Fibroblast of lung (primary cell): ENCODE measurements at places on chromosomes 7 and 10. TPM values are rescaled to one million over a fixed set of nuclear protein-coding genes. Genes with fewer than 3 reads are reported as not detected.

Gene MKI67
- 0.26 and 4.3 TPM in 2 replicates for total RNA-seq

Gene MEIG1
- 0.26 and 0.33 TPM in 2 replicates for total RNA-seq

Gene FGL2
- total RNA-seq, result 6.2 and 97.6 TPM in 2 replicates

Gene SSC4D
- 0.33 and 0.51 TPM in 2 replicates for total RNA-seq

Gene STEAP2
- total RNA-seq, result 26.3 and 29.8 TPM in 2 replicates

Gene LRRC18
- under 0.01 and 0.66 TPM in 2 replicates for total RNA-seq

Gene CRPPA
- total RNA-seq, result 1.0 and 1.5 TPM in 2 replicates

Gene C10orf120
- total RNA-seq, result not detected in 2 replicates

Gene ELFN1
- 0.33 and 0.51 TPM in 2 replicates for total RNA-seq

Gene IFIT1B
- total RNA-seq, result under 0.01 TPM in 1 of 2 replicates, not detected in the other

Gene MPP7
- 0.51 and 0.99 TPM in 2 replicates for total RNA-seq

Gene PHYHIPL
- total RNA-seq, result not detected in 2 replicates

Gene OR2A25
- total RNA-seq, result not detected in 2 replicates

Gene DDC
- not detected in 2 replicates for total RNA-seq

Gene LEP
- total RNA-seq, result 0.26 and 2.8 TPM in 2 replicates

Gene TRIM74
- not detected in 2 replicates for total RNA-seq

Gene ITGA8
- total RNA-seq, result 0.99 and 1.3 TPM in 2 replicates

Gene IRF5
- total RNA-seq, result 0.33 TPM in 1 of 2 replicates, not detected in the other

Gene TLL2
- 0.17 and 0.26 TPM in 2 replicates for total RNA-seq

Gene ZSCAN21
- 11.1 and 12.1 TPM in 2 replicates for total RNA-seq

Gene DOCK1
- total RNA-seq, result 74.7 and 91.0 TPM in 2 replicates

Gene VENTX
- not detected in 2 replicates for total RNA-seq

Gene MYO1G
- under 0.01 TPM in 2 replicates for total RNA-seq

Gene DDX21
- 52.4 and 54.2 TPM in 2 replicates for total RNA-seq

Gene ATP6V0A4
- not detected in 2 replicates for total RNA-seq

Gene FEZF1
- total RNA-seq, result not detected in 2 replicates

Gene GPR85
- total RNA-seq, result 2.1 and 9.2 TPM in 2 replicates

Gene TPST1
- total RNA-seq, result 151 and 189 TPM in 2 replicates

Gene ANKRD7
- 2.3 and 2.8 TPM in 2 replicates for total RNA-seq

Gene ZCCHC24
- total RNA-seq, result 40.3 and 44.4 TPM in 2 replicates

Gene OR2A5
- not detected in 2 replicates for total RNA-seq

Gene CLRN3
- total RNA-seq, result not detected in 2 replicates

Gene ACBD7
- total RNA-seq, result under 0.01 and 4.1 TPM in 2 replicates

Gene ASL
- total RNA-seq, result 18.7 and 36.0 TPM in 2 replicates

Gene PBLD
- 2.8 and 5.1 TPM in 2 replicates for total RNA-seq

Gene LMBR1
- total RNA-seq, result 35.4 and 41.6 TPM in 2 replicates

Gene IQUB
- total RNA-seq, result 0.77 and 0.83 TPM in 2 replicates

Gene SPDYE2
- not detected in 2 replicates for total RNA-seq

Gene EPO
- not detected in 2 replicates for total RNA-seq

Gene SH2D4B
- total RNA-seq, result not detected in 2 replicates

Gene ATOH7
- under 0.01 TPM in 1 of 2 replicates, not detected in the other for total RNA-seq

Gene CDK14
- 36.0 and 41.1 TPM in 2 replicates for total RNA-seq

Gene ERVW-1
- total RNA-seq, result not detected in 2 replicates

Gene ZPBP
- total RNA-seq, result not detected in 2 replicates

Gene TAS2R41
- not detected in 2 replicates for total RNA-seq

Gene CLIP2
- total RNA-seq, result 58.3 and 77.8 TPM in 2 replicates

Gene UCN3
- total RNA-seq, result not detected in 2 replicates

Gene MYOZ1
- 0.17 and 0.51 TPM in 2 replicates for total RNA-seq

Gene INHBA
- 4.1 and 15.0 TPM in 2 replicates for total RNA-seq

Gene STEAP4
- total RNA-seq, result 0.26 and 0.99 TPM in 2 replicates

Gene PGAM2
- 0.26 and 0.33 TPM in 2 replicates for total RNA-seq

Gene NDUFA5
- total RNA-seq, result 31.1 and 45.4 TPM in 2 replicates
